Glutamatergic neuron (in vitro differentiated cells): ENCODE measurements at places on chromosomes 1 and 21. TPM values are rescaled to one million over a fixed set of nuclear protein-coding genes. Genes with fewer than 3 reads are reported as not detected.

GRCh38 chr1:238722812-238723211 lies 663.6 kb upstream of the CHRM3 start:
- DNase-seq: no peak
- H3K27ac ChIP-seq: no peak overlapping the region
- H3K4me3 ChIP-seq: no peak overlapping the region
- no peaks in the 10 kb centered on the region for H3K27me3 ChIP-seq

- H3K27me3 ChIP-seq: peaks cover 8% of the 10 kb centered on the region
- peaks cover 20% of the 10 kb centered on the region for H3K4me1 ChIP-seq
- DNase-seq: no peak
- no peaks in the 10 kb centered on the region for H3K36me3 ChIP-seq
Measured at GRCh38 chr1:9595968-9596340, 7.2 kb downstream of the TMEM201 start.

DNA sequence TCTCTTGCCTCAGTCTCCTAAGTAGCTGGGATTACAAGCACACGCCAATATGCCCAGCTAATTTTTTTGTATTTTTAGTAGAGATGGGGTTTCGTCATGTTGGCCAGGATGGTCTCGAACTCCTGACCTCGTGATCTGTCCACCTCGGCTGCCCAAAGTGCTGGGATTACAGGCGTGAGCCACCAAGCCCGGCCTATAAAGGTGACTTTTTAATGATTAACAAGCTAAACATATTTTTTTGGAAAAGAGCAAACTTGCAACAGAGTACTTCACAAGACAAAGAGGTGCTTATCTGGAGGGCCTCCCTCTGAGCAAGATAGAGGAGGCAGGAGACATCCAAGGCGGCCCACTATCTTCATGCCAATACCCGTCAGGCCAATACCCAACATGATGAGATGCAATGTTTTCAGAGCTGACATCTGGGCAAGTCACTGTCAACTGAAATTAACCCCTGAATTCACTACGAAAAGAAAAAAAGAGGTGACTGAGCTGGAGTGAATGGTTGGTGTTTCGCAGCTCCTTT lies 10.5 kb downstream of the BCAR3 start:
- H3K4me1 ChIP-seq: peaks cover 46% of the 10 kb centered on the region
- DNase-seq: no peak
- H3K27me3 ChIP-seq: no peaks in the 10 kb centered on the region
- H3K36me3 ChIP-seq: no peaks in the 10 kb centered on the region

Gene SYNC
- total RNA-seq: 1.1 TPM

GRCh38 chr1:183607322-183607980 lies 17.2 kb upstream of the NCF2 start:
- H3K27ac ChIP-seq: no peak overlapping the region
- no peaks in the 10 kb centered on the region for H3K4me1 ChIP-seq
- H3K4me3 ChIP-seq: no peak overlapping the region
- peaks cover 3% of the 10 kb centered on the region for H3K27me3 ChIP-seq

DNA sequence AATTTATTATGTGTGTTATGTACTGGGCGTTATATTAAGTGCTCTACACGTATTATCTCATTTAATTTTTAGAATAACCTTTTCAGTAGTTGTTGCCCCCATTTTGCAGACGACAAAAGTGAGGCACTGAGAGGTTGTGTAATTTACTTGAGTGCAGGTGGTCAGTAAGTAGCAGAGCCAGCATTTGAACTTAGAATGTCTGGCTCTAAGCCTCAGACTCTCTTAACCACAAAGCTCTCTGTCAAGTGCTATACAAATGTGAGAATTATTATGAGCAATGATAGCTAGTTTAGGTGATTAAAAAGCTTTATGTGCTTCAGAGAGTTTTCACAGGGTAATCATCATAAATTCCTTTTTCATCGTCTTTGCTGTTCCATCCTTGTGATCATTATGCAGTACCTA lies 96.3 kb upstream of the UBE2U start:
- H3K4me3 ChIP-seq: no peak overlapping the region
- peaks cover 2% of the 10 kb centered on the region for H3K4me1 ChIP-seq
- no peak overlapping the region for H3K27ac ChIP-seq
- no peaks in the 10 kb centered on the region for H3K36me3 ChIP-seq
- H3K27me3 ChIP-seq: peaks cover 2% of the 10 kb centered on the region

DNA sequence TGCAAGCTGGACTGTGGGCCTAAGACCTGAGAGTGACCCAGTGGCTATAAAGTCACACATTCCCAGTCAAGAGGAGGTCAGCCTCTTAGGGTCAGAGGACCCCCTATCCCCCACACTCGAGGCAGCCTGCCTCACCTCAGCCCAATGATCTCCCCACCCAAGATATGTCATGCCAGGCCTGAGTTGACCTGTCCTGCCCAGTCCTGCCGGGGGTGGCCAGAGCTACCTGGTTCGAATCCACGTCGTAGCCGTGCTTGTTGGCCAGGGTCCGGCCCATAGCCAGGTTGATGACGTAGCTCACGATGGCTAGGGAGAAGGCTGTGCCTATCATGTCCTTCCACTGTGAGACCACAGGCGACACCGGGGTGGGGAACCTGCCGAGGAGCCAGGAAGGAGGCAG lies 15.6 kb downstream of the SLC26A9 start:
- peaks cover 6% of the 10 kb centered on the region for H3K36me3 ChIP-seq
- H3K4me3 ChIP-seq: no peak overlapping the region
- H3K27me3 ChIP-seq: peaks cover 9% of the 10 kb centered on the region
